ENCODE measurements at places on chromosomes 4 and X. TPM values are rescaled to one million over a fixed set of nuclear protein-coding genes. Genes with fewer than 3 reads are reported as not detected.

The PLP1 gene
- under 0.01 TPM for total RNA-seq

The XKRX gene
- under 0.01 TPM for total RNA-seq

The AFP gene
- 1.7 TPM for total RNA-seq

The HMGN5 gene
- total RNA-seq, result 1.7 TPM

The TRPC5OS gene
- total RNA-seq, result not detected

The TLR10 gene
- not detected for total RNA-seq

The GSX2 gene
- 0.12 TPM for total RNA-seq

All from uterine smooth muscle cell (primary cell).